ENCODE measurements at places on chromosomes 3 and 15.

- DNase-seq = no peak
Observed at GRCh38 chr3:111244760-111245159, 173.1 kb downstream of the NECTIN3 start.

GRCh38 chr15:52710708-52711389 lies 31.7 kb upstream of the ATOSA start:
- DNase-seq = no peak

DNA sequence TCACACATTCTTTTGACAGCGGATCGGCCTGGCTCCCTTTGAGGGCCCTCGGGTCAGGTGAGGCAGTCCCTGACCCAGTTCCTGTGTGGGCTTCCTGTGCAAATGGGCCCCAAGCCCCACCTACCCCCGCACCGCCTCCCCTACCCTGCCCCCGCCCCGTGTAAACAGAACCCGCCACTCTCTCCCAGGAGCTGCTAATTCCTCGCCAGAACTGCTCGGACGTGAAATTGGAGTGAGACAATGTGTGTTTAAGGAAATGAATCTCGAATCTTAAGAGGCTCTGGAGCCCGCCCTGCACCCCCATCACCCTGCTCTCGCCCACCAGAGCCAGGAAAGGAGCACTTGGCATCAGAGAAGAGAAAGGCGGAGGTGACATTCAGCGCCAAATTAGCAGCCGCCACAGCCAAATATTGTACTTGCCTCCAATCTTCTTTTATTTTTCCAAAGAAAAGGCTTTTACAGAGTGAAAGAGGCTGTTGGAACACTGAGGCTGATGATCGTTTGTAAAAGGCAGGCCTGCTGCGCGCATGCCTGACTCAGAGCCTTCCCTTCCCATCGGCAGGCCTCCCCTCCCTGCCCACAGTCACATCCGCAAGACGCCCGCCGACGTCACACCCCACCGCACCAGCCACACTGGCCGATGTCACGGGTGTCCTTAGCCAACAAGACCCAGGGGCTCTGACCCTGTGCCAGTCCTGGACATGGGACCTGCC lies 53.1 kb downstream of the CACNA2D2 start:
- peak; percentile 95 for DNase-seq

DNA sequence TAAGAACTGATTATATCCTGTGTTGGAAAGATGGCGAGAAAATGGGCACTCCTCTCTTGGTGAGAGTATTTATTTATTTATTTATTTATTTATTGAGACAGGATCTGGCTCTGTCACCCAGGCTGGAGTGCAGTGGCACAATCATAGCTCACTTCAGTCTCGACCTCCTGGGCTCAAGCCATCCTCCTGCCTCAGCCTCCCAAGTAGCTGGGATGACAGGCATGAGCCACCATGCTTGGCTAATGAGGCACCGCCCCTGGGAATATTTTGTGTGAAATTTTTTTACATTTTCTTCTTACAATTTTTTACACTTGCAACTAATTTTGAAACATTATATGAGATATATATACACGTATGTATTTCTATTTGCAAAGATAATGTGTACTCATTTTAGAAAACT lies 150.5 kb upstream of the PRR20G start:
- no peak for DNase-seq

DNA sequence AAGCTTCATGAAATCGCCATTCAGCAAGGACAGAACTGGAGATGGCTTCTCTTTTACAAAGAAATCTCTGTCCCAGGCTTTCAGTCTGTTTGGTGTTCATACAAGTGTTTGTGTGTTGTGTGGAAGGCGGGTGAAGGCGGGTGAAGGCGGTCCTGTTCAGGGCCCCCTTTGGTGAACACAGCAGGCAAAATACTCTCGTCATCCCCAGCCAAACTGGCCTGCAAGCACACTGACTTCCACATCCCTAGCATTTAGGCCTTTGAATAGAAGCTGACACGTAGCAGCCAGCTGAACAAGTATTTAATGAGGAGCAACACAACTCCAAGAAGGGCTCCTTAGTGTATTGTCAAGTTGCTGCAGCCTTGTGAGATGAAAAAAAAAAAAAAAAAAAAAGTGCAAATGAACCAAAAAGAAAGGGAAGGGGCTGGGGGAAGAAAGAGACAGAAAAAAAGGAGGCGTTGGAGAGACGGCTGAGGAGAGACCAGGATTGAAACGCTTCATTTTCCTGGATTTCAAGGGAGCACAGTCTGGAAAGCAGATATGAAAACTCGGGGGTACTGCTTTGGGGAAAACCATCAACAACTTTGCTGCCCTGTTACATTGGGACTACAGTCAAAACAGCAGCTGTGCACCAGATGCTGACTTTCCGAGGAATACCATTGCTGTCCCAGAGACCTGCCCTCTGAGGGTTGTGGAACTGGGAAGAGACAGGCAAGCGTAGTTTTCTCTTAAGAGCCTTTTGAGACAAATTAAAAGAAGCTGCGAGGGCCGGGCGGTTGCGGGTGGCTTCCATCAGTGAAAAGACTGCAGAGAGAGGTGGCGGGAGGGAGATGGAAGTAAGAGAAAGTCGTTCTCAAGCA lies 74.6 kb downstream of the TGFBR2 start:
- DNase-seq = no peak

- no peak for DNase-seq
Observed at GRCh38 chr3:57556459-57557084, 498 bp downstream of the PDE12 start.
